Kidney capillary endothelial cell (primary cell): ENCODE measurements at places on chromosomes 5 and 9.

DNA sequence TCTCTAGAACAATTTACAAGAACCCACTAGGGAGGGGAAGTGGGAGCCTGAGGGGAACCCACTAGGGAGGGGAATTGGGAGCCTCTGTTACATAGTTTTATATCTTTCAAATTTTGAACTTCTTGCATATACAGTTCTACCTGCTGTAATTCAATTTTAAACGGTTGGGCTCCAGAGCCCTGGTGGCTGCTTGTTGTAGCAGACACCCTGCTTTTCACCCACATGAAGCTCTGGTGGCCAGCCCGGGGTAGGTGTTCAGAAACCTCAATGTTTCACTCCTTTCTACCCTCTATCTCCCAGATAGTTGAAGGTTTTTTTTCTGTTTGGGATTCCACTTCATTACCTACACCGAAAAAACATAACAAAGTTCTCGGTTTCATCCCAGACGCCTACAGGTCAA lies 124.4 kb downstream of the TMEM174 start:
- no peak for DNase-seq

GRCh38 chr5:88760527-88760926 lies 122.5 kb downstream of the MEF2C start:
- no peak for DNase-seq

DNA sequence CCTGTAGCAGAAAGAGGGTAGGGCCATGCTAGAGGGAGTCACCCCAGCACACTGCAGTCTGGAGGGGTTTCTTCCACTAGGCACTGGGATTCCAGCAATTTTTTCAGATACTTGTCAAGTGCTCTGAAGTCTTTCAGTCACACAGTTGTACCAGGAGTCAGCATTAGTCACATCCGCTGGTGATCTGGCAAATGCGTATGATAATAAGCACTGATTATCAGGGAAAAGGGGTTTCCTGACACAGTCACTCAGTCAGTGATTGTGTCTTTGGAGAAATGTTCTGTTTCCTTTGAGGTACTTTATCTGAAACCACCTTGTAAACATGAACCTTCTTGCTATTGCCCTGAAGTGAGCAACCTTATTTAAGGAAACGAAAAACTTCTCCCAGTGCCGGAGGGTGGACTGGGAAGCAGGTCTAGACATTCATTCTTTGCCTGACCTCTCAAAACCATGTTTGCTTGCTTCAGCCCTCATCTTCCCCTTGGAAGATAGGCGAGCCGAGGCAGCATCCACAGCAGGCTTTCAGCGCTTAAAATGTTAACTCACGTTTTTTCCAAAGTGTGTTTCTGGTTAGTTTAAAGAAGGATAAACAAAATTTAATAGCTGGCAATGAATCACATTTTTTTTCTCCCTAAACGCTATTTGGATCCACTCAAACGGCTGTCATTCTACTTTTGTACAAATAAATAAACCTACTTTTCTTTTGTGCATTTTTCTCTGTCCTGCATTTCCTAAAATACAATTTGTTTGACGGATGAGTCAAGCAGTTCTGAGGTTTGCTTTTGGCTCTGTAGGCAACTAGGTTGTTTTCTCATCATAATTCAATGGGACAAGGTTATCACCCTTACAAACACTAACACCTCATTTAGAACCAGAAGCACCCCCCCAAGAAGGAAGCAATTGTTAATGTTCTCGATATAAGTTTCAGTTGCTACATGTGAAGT lies 77.7 kb downstream of the FOXD1 start:
- peak; percentile 99 for DNase-seq

DNA sequence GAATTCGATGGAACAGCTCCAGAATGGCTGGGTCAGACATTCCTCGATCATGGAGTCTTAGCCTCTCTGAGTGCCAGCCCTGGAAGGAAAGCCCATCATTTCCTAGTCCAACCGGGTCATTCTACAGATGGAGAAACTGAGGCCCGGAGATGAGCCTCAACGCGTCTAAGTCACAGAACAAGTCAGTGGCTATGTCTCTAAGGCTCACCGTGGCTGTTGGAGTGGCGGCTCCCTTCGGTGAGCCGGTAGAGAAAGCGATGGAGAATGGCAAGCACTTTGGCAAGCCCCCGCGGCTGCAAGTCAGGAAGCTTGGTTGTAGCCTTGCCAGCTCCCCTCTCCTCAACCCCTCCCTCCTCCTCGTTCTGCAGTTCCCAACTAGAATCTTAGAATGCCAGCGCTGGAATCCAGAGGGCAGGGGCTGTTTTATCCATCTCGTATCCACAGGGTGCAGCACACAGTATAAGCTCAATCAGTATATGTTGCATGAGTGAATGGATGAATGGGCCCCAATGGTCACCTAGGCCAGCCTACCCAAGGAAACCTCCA lies 438 bp upstream of the ARSI start:
- no peak for DNase-seq

DNA sequence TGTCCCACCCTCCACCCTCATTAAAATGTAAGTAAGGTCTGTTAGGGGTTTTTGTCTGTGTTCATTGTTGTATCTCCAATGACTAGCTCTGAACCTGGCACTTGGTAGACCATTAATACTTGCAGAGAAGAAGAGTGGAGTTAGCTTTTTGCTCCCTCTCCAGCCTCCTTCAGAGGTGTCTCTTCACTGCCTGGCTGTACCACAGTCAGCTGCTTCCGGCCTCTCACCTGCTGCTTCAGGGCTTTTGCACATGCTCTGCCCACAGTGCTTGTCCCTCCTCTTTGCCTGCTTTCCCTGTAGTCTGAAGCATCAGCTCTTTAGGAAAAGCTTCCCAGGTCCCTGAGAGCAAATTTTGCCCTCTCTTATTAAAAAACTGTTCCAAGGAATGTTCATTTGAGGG lies 83.6 kb downstream of the SNX24 start:
- no peak for DNase-seq

DNA sequence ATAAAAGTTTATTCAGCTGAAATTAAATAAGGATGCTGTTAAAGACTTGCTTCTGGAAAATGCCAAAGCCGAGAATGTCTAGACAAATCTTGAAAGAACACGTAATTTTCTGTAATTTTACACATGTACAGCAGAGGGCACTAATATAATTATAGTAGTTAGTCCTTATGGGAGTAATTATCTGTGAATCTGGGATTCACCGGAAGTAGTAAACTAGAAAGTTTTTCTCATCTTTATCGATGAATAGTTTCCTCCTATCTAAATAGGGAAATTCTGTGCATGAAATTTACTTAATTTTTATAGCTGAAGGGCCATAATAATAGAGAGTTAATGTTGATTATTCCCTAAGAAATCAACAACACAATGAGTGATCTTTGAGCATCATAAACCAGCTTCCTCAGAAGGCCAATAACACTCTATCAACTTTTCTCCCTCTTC lies 18.4 kb upstream of the CNTLN start:
- DNase-seq: peak; percentile 21

DNA sequence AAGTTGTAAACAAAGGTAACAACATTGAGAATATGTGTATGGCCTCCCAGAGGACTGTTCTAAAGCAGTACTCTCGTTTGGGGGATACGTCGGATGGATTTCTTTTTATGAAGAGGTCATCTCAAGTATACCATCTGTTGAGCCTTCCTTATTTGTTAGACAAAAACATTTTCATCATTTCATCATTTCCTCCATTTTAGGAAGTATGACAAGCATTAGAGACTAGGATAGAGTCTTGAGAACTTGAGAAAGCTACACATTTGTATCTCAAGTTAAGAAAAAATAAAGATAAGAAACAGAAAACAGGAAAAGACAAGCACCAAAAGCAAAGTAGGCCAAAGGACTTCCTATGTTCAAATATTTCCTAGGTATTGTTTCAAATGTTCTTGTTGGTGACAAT lies 307.0 kb downstream of the EFNA5 start:
- DNase-seq: no peak

DNA sequence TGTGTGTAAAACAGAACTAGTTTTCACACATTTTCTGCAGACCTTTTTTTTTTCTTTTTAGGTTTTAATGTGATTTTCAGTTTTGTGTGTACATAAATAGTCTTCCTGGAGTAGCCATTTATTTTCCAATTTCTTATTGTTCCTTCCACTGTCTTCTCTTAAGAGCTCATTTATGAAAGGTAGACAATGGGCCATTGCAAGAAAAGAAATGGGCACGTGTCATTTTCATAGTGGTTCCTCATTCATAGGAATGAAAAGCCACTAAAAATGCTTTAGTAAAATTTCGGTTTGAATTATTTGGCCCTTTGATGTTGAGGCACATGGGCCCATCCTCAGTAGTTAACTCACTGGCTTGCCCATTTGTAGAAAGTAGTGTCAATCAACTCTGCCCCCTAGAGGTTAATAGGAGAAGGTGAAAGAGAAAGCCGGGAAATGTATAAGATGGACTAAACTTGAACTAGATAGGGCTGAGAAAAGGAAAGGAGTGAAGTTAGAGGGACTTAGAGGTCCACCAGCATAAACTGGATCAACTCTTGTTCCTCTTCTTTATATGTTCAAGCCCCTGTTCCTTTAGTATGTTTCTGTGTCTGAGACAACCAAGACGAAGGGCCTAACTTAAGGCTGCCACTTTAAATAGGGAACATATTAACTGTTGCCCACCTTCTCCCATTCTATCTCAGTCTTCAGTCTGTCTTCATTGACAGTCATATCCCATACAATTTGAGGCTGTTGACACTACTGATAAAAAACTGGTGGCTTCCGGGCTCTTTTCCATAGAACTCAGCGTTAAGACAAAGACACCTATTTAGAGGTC lies 72.6 kb downstream of the SMARCA2 start:
- peak; percentile 39 for DNase-seq

DNA sequence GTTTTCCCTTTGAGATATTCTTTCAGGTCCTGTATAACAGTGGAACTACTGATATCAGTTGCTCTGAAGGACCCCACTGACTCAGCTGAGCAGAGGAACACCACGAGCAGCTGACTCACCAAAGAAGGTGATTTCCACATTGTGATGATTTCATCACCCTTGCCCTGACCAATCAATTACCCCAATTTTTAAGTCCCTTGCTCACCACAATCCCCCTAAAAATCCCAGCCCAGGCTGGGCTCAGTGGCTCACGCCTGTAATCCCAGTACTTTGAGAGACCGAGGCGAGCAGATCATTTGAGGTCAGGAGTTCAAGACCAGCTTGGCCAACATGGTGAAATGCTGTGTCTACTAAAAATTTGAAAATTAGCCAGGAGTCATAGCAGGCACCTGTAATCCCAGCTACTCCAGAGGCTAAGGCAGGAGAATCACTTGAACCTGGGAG lies 125.3 kb upstream of the ABCA1 start:
- DNase-seq: no peak

DNA sequence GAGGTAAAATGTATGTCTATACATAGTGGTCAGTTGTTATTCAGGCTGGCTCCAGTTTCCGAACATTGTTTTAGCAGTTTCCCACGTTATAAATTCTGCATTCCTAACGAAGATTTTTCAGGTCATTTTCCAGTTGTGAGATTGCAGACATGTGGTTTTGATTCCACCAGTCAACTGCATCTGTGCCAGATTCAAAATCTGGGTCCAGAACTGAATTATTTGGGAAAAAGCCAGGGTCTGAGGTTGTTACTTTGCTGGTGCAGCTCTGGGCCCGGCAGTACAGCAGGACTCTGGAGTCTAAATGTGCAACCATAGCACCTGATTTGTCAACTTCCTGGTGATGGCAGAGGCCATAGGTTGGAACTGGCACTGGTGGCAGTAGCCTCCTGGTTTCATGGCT lies 105.7 kb upstream of the MEGF10 start:
- no peak for DNase-seq

DNA sequence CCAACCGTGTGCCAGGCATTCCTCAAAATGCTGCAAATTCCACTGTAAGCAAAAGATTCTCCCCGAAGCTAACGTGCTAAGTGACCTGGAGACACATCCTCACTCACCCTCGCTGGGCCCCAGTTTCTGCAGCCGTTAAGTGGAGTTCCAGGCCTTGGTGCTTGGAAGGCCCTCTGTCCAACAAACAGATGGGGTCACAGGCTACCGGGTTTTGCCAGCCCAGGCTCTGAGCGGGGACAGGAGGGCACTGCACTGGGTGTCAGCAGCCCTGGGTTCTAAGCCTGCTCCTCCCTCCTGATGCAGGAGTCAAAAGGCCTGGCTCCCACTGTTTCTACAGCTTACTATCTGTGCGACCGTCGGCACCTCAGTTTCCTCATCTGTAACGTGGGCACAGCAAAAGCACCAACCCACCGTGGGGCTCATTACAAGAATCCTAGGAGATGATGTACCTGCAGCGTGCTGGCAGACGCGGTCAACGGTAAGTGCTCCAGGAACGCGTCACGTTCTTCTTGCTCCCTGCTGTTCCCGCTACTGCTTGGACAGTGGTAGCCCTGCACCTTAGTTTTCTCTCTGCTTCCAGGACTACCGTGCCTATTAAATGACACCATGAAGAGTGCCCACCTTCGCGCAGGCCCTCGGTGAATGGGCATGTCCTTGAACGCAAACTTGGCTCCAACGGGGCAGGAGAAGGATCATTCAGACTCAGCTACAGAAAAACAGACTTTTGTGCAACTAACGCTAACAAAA lies 84.8 kb downstream of the ADAMTS2 start:
- DNase-seq: no peak

GRCh38 chr5:119476341-119476740 lies 24.0 kb downstream of the HSD17B4 start:
- DNase-seq: no peak
